ENCODE measurements at places on chromosomes 16 and 17. TPM values are rescaled to one million over a fixed set of nuclear protein-coding genes. Genes with fewer than 3 reads are reported as not detected.

Gene CCL7
- polyA plus RNA-seq = not detected

Gene TNS4
- 0.08 TPM for polyA plus RNA-seq

Gene GP1BA
- polyA plus RNA-seq = 2.1 TPM

Gene NRN1L
- polyA plus RNA-seq = 1.8 TPM

Gene LAT
- polyA plus RNA-seq = 5.8 TPM

Gene MGAT5B
- polyA plus RNA-seq = 2.1 TPM

Gene HS3ST3A1
- polyA plus RNA-seq = 5.3 TPM

Gene CAPNS2
- 0.11 TPM for polyA plus RNA-seq

Gene SMIM36
- not detected for polyA plus RNA-seq

GRCh38 chr17:8555062-8555461, 75.5 kb downstream of the MYH10 start:
- DNase-seq = no peak

GRCh38 chr17:31815212-31815730, 43.8 kb downstream of the COPRS start:
- DNase-seq = no peak

DNA sequence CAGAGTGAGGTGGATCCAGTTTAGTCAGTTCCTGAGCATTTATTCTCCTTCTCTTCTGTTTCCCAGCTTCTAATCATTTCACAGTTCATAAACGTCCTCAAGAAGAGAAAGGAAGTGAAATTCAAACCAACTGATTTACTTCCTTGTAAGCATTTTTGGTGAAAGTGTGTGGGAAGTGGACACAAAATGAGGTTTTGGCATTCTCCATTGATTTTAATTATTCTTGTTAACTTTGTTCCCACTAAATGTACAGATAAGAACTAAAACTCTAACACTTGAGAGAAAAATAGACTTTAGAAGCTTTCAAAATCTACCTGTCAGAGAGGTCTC, 42.7 kb upstream of the CORO6 start:
- no peak for DNase-seq

- no peak for DNase-seq
These were observed 9.1 kb downstream of the CTCF start for GRCh38 chr16:67571464-67571863.

DNA sequence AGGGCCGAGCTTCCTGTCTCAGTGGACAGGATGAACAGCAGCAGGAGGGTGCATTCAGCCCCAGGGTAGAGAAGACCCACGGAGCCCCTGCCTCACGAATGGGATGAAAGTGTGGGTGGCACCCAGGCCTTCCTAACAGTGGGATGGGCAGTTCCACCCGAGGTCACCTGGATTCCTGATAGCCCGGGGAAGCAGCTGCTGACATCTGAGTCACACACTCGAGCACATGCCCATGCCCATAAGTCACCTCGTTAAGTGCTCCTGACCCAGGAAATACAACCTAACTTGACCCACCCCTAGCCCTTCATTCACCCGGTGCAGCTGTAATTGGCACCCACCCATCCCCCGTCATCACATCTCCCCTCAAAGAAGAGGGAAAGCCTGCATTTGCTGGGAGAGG, 85.3 kb upstream of the FOXF1 start:
- no peak for DNase-seq

GRCh38 chr17:5588584-5588983, 4.3 kb upstream of the NLRP1 start:
- DNase-seq = no peak

DNA sequence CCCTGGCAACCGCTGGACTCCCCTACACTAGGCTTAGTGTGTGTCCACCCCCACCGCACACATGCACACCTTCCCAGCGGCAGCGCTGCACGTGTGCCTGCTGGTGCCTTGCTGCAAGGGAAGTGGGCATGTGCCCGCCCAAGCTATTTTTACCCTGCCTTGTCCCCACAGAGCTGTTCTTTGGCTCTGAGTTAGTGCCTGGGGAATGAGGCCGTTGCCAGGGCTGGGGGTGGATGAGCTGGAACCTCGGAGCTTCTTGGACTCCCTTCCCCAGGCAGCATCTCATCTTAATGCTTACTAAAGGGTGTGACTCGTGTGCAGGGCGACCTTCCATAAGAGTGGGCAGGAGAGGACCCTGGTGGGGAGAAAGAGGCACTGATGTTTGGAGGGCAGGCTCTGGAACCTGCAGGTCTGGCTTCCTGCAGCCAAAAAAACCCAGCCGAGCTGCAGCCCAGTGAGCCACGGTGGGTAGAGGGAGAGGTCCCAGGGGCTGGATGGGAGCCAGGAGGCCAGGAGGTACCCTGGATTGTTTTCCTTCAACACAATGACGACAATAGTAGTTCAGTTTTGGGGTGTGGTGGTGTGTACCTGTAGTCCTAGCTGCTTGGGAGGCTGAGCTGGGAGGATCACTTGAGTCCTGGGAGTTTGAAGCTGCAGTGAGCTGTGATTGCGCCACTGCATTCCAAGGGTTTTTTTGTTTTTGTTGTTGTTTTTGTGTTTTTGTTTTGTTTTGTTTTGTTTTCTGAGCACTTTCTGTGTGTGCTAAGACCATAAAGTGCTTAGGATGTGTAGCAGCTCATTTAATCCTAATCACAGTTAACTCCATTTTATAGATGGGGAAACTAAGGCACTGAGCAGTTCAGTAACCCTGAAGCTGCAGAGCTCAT, 119.1 kb downstream of the RAB11FIP4 start:
- DNase-seq = no peak

GRCh38 chr17:27912964-27913363, 19.8 kb upstream of the LYRM9 start:
- DNase-seq = no peak

GRCh38 chr17:50909765-50910605, 43.8 kb upstream of the TOB1 start:
- DNase-seq = no peak

DNA sequence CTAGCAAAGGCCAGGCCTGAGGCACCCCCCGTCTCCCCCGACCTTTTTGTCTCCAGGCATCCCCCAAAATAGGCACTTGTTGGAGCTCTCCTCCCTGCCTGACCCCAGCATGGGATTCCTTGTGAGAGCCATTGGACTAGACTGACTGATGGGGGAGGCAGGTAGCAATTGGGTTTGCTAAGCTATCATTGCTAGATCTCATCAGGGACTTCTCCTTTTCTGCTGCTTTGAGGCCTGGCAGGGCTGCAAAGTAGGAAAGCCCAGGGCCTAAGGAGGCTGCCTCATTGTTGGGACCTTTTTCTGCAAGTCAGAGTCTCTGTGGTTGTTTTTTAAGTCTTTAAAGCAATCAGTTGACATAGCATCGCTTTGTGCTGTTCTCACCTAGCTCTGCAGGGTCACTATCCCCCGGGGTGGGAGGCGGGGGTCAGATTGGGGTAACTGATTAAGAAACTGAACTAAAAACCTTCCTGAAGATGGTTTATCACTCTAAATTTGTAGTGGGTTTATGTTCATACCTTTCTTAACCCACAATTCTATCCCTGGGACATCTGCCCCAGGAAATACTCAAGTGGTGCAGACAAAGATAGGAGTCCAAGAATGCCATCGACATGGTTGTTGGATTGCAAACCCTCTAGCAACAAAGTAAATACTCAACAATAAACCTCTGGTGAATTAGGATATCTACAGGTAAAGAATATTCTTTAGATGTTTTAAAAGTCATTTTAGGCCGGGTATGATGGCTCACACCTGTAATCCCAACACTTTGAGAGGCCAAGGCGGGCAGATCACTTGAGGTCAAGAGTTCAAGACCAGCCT, 28.0 kb downstream of the LLGL2 start:
- no peak for DNase-seq

GRCh38 chr17:9536061-9536460, 39.6 kb downstream of the STX8 start:
- DNase-seq = no peak

- no peak for DNase-seq
These were observed 21.1 kb upstream of the COX10 start for GRCh38 chr17:14048169-14048568.

GRCh38 chr17:48021934-48022333, 15.7 kb downstream of the COPZ2 start:
- DNase-seq = no peak

DNA sequence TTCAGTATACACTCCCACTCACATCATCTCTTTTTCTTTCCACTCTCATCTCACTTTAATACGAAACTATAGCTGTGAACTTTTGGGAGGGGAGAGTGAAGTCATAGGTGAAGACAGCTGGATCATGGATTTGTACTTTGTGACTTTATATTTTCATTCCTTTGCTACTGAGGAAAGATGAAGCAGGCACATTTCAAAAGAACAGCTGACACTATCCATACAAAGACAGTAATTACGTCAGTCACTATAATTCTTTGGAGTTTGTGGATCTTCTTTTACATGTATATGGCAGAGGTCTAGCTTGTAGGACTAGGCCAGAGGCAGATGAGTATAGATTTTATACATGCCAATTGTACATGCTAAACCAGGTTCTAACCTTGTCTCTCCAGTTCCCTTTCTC, 346.3 kb downstream of the BCAS3 start:
- DNase-seq = no peak

GRCh38 chr17:31371511-31372097, 19.9 kb upstream of the RAB11FIP4 start:
- DNase-seq = no peak

DNA sequence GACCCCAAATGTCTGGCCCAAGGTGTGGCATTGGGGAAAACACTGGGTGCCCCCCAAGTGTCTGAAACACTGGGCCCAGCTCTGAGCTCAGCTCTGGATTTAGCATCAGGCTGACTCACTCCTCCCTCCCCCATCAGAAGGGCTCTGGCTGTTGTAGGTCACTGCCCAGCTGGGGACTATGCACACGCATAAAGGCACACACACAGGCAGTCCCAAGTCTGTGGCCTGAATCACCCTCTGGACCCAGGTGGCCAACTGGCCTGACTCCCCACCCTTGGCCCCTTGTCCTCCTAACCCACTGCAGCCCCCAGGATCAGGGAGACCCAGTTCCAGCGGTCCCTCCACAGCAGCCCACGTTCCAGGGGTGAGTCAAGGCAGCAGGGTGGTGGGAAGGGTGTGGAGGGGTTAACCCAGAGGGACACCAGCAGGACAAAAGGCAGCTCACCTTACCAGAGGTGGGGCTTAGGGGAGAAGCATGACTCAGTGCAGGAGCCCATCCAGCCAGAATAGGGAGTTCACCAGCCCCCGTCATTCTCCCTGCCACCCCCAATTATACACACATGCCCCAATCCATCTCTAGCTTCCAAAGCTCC, 47.0 kb downstream of the MYO18A start:
- no peak for DNase-seq

- DNase-seq = no peak
These were observed 50.1 kb upstream of the GSE1 start for GRCh38 chr16:85563034-85563433.

DNA sequence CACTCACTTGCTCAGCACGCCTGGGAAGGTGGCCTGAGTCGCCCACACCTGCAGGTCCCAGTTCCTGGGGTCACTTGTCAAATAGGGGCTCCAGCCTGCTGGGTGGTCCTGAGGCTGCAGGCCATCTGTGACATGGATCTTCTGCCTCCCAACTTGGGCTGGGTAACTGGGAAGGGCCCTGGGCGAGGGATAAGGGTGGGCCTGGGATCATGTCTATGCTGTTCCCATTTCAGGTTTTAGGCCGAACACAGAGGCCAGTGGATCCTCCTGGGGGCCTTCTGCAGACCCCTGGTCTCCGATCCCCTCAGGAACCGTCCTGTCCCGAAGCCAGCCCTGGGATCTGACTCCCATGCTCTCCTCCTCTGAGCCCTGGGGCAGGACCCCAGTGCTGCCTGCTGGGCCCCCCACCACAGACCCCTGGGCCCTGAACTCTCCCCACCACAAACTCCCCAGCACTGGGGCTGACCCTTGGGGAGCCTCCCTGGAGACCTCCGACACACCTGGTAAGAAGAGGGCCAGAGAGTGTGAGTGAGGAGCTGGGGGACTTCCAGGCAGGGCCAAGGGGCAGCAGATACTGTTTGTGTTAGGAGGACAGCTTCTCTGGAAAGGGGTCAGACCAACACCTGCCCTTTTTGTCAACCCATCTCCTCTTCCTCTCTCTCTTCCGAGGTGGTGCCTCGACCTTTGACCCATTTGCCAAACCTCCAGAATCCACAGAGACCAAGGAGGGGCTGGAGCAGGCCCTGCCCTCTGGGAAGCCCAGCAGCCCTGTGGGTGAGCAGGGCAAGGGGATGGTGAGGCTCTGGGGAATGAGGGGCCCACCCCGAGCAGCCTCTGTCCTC, 6.2 kb upstream of the SPATA20 start:
- no peak for DNase-seq

DNA sequence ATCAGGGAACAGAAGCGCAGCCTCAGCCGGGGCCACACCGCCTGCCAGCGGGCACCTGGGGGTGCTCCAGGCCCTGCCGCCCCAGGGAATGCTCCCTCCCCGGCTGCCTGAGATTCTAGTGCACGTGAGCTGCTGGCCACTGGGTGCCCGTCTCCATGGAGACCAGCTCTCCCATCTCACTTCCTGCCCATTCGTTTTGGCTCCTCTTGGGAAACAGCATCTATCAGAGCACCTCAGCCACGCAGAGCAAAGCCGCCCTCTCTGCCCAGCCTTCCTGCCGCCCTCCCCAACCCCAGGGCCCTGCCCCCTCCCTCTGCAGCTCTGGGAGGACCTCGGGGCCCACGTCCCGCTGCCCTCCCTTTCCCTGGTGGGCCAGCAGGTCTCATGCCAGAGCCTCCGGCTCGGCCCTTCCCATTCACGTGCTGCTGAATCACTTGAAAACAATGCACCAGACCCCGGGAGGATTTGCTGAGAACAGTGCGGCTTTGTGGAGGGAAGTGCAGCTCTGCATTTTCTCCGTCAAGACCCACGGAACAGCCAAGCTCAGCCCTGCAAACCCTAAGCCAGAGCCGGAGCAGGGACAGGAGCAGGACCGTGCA, 19.4 kb downstream of the CEP295NL start:
- DNase-seq = peak; percentile 57

DNA sequence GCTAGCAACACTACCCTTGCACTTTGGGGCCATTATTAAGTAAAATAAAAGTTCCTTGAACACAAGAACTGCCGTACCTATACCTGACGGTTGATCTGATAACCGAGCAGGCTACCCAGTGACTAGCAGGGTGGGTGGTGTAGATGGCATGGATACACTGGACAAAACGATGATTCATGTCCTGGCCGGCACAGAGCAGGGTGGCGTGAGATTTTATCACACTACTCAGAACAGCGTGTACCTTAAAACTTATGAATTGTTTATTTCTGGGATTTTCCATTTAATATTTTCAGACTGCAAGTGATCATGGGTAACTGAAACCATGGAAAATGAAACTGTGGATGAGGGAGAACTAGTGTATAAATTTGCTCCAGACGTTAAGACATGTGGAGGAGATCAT, 41.0 kb upstream of the MSI2 start:
- no peak for DNase-seq

DNA sequence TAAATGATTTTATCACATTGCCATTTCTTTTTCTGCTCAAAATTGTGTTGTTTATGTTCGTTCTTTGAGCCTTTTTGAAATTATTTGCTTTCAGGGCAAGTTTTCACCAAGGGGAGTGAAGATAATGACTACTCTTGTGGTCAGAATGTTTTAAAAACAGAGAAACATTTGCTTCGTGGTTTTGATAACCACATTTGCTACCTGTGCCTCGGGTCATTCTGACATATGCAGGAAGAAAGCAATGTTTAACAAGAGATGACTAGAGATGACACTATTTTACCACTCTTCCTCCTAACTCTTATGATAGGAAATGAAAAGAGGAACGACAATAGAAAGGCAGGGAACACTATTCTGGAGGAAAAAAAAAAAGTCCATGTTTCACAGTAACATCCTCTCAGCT, 1496.5 kb upstream of the GOT2 start:
- DNase-seq = no peak

GRCh38 chr17:70420861-70421445, 251.6 kb downstream of the KCNJ2 start:
- DNase-seq = no peak

GRCh38 chr17:29149431-29150064, 30.6 kb downstream of the MYO18A start:
- no peak for DNase-seq
